Activated naive CD4-positive, alpha-beta T cell treated with anti-CD3 and anti-CD28 coated beads for 36 hours (primary cell): ENCODE measurements at places on chromosomes 4 and X. TPM values are rescaled to one million over a fixed set of nuclear protein-coding genes. Genes with fewer than 3 reads are reported as not detected.

The TMEM35A gene
- total RNA-seq: not detected

The CABS1 gene
- not detected for total RNA-seq

The SEC24D gene
- 28.4 TPM for total RNA-seq

DNA sequence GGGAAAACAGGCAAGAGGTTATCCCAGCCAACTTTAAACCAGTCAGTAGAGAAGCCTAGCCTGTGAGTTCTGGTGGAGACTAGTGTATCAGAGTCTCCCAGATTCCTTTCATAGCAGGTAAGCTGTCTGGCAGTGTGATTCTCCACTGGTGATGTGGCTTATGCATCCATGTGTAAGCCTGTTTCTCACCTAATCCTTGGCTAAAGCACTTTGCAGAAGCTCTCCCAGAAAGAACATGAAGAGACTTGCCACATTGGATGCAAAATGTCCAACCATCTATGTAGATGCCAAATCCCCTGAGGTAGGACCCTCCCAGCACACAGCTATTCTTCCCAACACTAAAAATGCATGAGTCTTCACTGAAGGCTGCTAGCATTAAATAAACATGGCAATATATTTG is 111.7 kb downstream of the CHRNA9 start:
- no peaks in the 10 kb centered on the region for H3K27me3 ChIP-seq
- DNase-seq: no peak
- H3K27ac ChIP-seq: no peak overlapping the region
- H3K36me3 ChIP-seq: no peaks in the 10 kb centered on the region
- peaks cover 4% of the 10 kb centered on the region for H3K4me1 ChIP-seq

GRCh38 chr4:168741281-168742173 is 244.7 kb downstream of the PALLD start:
- peaks cover 5% of the 10 kb centered on the region for H3K27me3 ChIP-seq
- no peaks in the 10 kb centered on the region for H3K4me1 ChIP-seq
- H3K27ac ChIP-seq: no peak overlapping the region
- DNase-seq: no peak

GRCh38 chr4:762211-763190 is 56.9 kb downstream of the PCGF3 start:
- H3K4me3 ChIP-seq: no peak overlapping the region
- peak overlapping the region; percentile 10 for H3K27ac ChIP-seq
- H3K4me1 ChIP-seq: peaks cover 4% of the 10 kb centered on the region
- no peaks in the 10 kb centered on the region for H3K27me3 ChIP-seq
- H3K36me3 ChIP-seq: peaks cover 44% of the 10 kb centered on the region
